ENCODE measurements at places on chromosomes 16 and 17.

DNA sequence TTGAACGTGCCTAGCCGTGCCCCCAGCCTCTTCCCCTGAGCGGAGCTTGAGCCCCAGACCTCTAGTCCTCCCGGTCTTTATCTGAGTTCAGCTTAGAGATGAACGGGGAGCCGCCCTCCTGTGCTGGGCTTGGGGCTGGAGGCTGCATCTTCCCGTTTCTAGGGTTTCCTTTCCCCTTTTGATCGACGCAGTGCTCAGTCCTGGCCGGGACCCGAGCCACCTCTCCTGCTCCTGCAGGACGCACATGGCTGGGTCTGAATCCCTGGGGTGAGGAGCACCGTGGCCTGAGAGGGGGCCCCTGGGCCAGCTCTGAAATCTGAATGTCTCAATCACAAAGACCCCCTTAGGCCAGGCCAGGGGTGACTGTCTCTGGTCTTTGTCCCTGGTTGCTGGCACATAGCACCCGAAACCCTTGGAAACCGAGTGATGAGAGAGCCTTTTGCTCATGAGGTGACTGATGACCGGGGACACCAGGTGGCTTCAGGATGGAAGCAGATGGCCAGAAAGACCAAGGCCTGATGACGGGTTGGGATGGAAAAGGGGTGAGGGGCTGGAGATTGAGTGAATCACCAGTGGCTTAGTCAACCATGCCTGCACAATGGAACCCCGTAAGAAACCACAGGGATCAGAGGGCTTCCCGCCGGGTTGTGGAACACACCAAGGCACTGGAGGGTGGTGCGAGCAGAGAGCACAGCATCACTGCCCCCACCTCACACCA is 724 bp downstream of the GAA start:
- DNase-seq: peak; percentile 39

DNA sequence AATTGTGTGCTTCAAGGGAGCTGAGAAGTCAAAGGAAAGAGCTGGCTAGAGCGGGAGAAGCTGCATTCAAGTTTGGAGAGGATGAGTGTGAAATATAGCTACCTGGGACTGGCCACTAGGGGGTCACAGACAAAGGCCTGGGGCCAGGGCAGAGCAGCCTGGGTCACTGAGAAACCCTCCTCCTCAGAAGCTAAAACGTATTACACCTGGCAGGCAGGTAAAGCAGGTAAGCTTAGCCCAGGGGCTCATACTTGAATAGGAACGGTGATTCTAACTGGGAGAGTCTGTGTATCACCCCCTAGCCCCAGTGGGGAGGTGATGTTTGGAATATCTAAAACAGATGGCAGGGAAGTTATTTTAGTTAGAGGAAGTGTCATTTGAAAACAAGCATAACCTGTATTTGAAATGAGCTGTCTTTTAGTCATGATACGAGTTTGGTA is 6.8 kb downstream of the KRT37 start:
- DNase-seq: peak; percentile 58

- no peak for DNase-seq
Observed at GRCh38 chr16:67191411-67191994, 452 bp upstream of the E2F4 start.

DNA sequence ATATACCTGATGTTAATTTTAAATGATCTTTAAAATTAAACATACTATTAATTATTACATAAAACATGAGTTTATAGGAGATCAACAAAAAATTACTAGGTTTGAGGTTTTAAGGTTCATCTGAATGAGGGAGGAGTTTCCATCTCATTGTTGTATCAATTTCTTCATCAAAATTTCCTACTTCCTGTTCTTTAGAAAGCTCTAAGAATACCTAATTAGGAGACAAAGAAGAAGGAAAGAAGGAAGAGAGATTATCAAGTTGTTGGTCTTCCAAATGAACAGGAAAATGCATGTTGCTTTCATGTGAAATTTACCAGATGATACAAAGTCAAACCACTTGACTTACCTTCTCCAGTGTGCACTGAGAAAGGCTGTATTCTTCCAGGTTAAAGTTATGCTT is 18.1 kb upstream of the ABCA9 start:
- DNase-seq: no peak

DNA sequence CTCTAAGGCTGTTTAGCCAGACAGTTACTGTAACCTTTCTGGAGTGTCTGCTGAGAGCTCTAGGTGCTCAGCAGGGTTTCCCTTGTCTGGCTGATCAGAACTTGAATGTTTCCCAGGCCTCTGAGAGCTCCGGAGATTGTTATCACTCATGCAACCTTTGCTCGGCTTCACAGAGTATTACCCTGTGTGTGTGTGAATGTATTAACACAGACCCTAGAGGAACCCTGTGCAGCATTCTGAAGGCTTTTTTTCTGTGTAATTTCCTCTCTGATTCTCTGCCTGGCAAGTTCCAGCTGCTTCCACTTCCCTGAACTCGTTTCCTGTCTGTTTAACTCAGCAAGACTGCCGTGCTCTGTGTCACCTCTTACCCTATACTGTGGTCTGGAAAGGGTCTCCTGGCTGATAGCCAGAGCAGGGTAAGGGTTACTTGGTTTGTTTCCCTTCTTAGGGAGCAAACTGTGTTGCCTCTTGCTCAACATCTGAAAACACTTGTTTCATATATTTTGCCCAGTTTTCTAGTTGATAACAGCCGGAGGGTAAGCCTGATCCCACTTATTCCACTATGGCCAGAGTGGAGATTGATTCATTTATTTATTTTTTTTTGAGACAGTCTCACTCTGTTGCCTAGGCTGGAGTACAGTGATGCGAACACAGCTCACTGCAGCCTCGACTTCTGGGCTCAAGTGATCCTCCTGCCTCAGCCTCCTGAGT is 21.7 kb downstream of the PRMT7 start:
- DNase-seq: peak; percentile 16

- DNase-seq: no peak
Observed at GRCh38 chr17:68697850-68698361, 96.7 kb upstream of the FAM20A start.

DNA sequence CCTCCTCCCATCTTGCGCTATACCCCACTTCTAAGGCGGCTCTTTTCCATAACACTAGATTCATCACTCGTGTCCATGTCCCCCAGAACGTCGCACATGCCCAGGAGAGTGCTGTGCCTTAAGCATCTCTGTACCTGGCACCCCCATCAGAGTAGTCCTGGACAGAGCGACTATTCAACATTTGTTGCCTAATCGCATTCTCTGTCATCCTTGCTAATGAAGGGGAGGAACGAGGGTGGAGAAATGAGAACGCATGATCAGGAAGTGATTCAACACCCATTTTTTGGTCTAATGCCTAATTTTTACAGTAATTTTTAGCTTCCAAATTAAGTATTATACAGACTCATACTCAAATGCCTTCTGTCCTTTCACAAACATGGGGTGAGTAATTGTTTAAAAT is 53.2 kb downstream of the SLC39A11 start:
- DNase-seq: no peak

- DNase-seq: peak; percentile 96
Observed at GRCh38 chr17:47946929-47947397, 5.6 kb downstream of the PNPO start.

- DNase-seq: no peak
Observed at GRCh38 chr17:37109106-37109505, 160.4 kb downstream of the AATF start.

DNA sequence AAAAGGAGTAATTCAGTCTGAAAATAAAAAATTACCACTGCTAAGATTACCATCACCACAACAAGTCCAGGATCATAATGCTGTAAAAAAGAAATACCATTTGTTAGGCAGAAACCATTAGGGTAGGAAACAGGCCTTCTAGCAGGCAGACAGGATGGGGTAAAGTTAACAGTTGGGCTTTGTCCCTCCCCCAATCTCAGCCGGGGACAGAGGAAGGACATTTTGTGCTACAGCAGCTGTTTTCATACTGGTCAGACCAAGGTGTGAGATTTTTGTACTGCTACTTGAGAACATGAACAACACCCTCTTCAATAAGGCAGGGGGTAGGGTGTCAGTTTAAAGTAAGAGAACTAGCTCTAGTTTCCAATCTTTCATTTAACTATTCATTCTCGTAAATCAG is 49.2 kb upstream of the ITGA2B start:
- DNase-seq: no peak

DNA sequence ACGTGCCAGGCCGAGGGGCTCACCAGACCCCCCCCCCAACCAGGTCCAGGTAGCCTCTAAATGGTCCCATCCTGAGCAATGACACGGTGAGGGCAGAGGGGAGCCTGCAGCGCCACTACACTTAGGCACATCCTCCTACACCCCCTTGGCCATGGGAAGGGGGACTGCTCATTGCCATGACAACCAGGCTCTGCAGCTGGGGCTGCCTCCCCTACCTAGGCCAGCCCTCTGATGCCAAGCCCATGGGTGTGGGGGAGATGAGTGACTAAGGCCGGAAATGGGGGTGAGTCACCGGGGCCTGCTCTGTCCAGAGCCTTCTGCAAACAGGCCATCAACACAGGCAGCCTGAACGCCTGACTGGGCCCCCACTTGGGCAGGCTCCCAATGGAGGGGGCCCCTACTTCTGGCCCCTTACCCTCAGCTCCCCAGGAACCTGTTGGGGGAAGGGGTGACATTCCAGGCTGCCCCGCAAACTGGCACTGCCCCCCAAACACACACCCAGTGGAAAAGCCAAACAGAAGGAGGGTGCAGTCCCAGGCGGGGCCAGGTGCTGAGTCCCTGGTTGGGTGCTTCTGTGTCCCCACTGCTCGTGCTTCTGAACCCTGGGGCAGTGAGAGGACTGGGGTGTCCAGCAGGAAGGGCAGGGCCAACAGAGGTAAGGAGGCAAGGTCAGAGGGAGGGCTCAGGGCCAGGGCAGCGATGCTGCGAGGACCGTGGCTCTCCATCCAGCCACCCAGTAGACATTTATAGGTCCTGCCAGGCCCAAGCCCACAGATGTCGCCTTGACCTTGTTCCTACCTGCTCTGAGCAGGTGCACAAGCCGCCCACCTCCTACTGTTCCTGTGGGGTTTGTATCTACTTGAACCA is 8.2 kb downstream of the PLCD3 start:
- DNase-seq: peak; percentile 90

- DNase-seq: no peak
Observed at GRCh38 chr16:71493213-71493612, 4.1 kb upstream of the ZNF19 start.

- no peak for DNase-seq
Observed at GRCh38 chr17:39364236-39365025, 37.0 kb downstream of the FBXL20 start.

DNA sequence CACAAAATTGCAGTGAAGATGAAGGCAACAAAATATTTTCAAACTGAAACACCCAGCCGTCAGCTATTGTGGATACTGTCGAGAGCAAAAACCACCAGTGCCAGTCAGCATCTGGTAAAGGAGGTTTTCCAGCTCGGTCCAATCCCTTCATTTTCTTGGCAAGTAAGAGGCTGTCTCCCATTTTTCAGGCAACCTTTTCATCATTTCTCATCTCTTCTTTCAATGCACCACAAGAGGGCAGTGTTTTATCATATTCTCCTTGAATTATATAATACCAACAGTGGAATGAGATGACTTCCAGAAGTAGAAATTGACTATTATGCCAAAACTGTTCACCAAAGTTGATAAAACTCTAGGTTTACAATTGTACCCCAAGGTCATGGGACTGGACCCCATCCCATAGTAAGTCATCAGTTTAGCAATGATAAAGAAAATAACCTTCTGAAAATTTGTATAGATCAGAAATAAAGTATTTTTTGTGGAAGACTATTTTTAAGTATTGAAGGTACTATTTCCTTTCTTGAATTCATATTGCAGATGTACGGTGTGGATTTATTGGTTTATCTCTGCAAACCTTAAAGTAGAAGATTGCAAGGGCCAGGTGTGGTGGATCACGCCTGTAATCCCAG is 16.8 kb downstream of the NQO1 start:
- DNase-seq: peak; percentile 70

DNA sequence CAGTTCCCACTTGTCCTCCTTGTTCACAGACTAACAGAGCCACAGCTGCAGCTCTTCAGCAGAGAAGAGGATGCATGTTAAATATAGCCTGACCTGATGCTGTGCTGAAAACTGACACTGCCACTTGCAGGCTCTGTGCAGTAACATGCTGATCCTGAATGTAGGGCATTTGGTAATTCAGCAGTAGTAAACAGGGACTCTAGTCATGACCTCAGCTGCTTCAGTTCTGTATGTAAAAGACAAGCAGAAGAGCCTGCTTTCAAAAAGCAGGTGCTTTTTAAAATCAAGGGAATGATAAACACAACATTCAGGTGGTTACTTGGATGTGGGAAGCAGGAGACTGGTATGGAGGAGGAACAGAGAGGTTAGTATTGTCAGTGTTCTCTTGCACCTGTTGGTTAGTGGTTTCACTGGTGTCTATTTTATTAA is 33.8 kb downstream of the ESRP2 start:
- DNase-seq: no peak

DNA sequence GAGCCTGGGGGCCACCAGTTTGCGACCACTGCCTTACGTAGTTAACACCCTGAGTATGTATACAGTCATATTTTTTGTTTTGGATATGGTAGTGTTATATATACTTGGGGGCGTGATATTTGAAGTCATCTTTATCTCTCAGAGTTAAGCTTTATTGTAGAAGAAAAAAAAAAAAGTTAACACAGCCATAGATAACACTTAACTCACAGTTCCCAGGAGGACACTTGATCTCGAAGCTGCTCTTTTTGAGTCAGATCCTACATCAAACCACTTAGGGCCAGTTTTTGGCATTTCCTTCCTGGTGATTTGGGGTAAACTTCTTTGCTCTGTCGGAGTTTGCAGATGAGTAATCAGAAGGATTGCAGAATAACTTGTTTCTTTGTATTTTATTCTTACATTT is 5.8 kb downstream of the ITPRIPL2 start:
- peak; percentile 36 for DNase-seq

GRCh38 chr17:42700586-42701289 is 18.4 kb downstream of the CNTNAP1 start:
- no peak for DNase-seq

DNA sequence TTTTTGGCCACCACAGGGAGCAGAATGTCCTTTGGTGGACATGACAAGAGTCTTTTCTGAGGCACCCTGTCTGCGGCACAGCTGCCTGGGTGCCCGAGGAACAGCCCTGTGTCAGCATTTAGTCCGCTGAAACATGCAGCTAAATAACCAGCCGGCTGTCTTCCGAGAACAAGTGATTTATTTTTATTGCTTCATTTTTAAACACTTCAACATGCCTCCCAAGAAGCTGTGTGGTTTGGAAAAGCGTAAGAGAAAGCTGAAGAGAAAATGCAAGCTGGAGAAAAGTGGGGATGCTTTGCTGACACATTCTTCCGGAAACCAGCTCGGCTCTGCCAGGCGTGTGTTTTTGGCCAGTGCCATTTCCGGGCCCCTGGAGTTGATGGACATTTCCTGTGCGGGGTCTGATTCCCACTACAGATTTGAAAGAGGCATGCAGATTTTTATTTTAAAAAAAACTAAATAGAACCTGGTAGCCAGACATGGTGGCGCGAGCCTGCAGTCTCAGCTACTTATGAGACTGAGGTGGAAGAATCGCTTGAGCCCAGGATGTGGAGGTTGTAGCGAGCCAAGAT is 94.7 kb downstream of the SEC14L1 start:
- DNase-seq: peak; percentile 50

- DNase-seq: no peak
Observed at GRCh38 chr17:39097150-39097519, 54.3 kb downstream of the PLXDC1 start.

Data from kidney tubule cell (primary cell).